Stimulated activated naive CD4-positive, alpha-beta T cell treated with Interleukin-2 at 50 U/mL for 16 hours (primary cell): ENCODE measurements at places on chromosomes 5 and 9.
A peak's percentile ranks its signal among the peaks of the same experiment; 100 is the strongest.

GRCh38 chr9:16763946-16764345, 106.5 kb downstream of the BNC2 start:
- DNase-seq, result no peak

DNA sequence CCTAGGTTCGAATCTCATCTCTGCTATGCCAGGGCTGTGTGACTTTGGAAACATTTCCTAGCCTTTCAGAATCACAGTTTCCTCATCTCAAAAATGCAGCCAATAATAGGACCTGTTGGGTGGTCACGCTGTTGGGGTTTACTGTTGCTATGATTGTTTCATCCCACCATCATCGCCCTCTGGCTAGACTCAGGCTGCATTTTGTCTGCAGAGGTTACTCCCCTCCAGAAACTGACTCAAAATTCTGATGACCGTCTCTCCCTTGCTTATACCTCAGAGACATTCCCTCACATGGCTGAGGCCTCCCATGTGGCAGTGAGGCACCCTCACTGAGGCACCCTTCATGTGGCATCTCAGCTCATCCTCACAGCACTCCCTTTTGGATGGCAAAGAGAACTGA, 61.6 kb downstream of the COL27A1 start:
- no peak for DNase-seq

DNA sequence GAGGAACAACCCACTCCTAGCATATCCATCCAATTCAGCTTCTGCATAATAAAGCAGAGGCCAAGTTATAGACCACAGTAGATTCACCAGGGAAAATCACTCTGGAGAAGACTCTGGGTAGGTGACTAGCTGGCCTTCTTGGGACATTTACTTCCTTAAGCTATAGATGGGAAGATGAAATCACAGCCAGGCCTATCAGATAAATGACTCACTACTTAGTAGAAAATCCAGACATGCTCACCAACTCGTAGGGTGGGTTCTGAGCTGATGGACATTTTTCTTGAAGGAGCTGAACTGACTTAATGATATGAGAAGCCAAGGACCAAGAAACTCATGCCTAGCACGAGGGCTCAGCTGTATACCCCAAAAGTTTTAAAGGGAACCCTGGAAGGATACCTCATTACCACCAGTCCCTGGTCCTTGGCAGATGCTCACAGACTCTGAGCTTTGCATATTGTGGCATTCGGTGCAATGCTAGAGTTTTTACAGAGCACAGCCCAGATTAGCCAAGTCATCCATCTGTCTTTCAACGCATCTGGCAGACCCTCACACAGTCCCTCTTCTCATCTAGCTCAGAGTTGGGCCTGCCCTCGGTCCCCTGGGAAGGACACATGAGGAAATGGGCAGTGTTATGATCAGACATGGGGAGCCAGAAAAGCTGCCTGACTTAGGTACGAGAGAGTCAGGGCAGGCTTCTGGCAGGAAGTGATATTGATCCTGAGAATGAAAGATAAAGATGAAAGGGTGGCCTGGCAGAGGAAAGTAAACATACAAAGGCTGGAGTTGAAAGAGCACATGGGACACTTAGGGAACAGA, 15.0 kb downstream of the ACSL6 start:
- DNase-seq, result no peak

GRCh38 chr5:10724781-10725507, 36.1 kb downstream of the DAP start:
- DNase-seq, result no peak

- no peak for DNase-seq
Observed at GRCh38 chr5:148966938-148967337, 95.9 kb downstream of the SH3TC2 start.

- no peak for DNase-seq
Observed at GRCh38 chr9:114524247-114524681, 19.0 kb upstream of the WHRN start.

GRCh38 chr5:31346896-31347551, 153.5 kb downstream of the CDH6 start:
- DNase-seq, result no peak

DNA sequence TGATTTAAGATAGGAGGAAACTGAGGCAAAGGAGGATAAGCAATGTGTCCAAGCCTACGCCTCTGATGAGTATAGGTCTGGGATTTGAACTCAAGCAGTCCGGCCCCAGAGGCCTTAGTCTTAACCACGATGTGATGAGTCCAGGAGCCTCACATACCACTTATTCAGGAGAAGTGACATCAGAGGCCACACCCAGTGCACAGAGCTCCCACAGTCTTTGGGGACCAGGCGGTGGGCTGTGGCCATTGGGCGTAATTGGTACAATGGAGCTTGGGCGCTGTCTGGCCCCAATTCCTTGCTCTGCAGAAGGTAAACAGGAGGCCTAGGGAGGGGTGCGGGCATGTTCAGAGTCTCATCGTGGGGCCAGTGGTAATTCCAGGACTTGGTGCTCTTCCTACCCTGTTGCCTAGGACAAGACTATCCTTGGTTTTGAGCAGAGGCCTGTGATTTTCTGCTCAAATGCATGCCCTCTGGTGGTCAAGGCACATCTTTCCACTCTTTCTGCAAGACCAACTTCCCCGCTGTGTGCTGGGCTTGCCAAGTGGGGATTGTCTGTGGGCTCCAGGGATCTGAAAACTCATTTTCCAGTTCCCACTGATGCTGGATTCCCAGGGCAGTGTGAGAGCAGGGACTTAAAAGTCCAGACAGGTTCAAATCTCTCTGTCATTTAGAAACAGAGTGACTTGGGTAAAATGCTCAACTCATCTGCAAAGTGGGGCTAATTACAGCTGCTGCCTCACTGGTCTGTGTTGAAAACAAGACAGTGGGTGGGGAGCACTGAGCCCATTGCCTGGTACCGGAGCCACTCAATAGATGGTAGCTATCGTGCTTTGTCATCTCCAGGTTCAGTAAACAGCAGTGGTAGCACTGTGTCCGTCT, 15.8 kb downstream of the NDST1 start:
- DNase-seq, result no peak

GRCh38 chr5:54073735-54074134, 236.6 kb downstream of the ARL15 start:
- DNase-seq, result no peak

DNA sequence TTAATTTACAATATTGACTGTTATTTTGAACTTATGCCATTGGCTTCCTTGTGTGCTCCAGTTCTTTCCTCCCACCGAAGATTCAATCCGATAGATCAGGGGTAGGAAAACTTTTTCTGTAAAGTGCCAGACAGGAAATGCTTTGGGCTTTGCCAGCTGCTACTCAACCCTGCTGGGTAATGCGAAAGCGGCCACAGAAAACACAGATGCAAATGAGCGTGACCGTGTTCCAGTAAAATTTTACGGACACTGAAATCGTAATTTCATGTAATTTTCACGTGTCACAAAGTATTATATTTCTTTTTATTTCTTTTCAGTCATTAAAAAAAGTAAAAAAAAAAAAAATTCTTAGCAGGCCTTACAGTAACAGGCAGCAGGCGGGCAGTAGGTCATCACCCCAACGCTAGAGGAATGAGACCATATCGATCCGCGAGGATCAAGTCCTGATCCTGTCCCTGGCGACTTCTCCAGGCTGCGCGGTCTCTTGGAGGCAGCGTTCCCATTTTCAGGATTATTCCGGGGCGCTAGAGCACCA, 599 bp downstream of the NMRK1 start:
- peak; percentile 38 for DNase-seq

DNA sequence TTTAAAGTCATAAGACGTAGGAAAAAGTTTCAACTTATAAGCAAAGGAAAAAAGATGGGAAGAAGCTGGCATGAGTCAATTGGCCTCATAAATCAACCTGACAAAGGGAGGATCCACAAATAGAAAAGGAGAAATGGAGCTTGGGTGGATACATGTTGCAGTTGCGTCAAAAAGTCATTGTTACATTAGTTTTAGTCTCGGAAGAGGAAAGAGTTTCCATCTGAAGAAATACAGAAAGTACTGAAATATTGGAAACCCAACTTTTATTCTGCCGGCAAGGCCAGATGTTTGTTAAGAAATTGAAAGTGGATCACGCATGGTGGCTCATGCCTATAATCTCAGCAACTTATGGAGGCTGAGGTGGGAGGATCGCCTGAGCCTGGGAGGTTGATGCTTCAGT, 11.3 kb upstream of the TIMD4 start:
- no peak for DNase-seq

DNA sequence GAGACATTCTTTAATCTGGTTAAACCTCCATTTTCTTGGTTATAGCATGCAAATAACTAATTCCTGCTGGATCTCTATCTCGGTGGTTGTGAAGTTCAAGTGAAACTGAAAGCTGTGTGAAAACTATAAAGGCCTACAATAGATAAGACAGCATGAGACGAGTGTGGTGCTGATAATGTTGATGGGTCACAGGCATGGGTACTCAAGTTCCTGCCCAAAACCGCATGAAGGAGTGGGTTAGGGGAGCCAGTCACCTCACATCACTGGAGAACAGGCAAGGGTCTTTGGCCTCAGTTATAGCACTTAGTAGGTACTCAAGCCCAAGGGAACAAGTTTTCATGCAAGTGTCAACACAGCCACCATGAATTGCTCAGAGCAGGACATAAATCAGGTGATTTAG, 16.7 kb downstream of the HMHB1 start:
- no peak for DNase-seq

- no peak for DNase-seq
Observed at GRCh38 chr9:108951578-108951977, 17.4 kb downstream of the ABITRAM start.

- DNase-seq, result no peak
Observed at GRCh38 chr9:136860933-136861873, 4.9 kb downstream of the EDF1 start.

- no peak for DNase-seq
Observed at GRCh38 chr5:179279347-179280094, 65.7 kb downstream of the ADAMTS2 start.

- DNase-seq, result no peak
Observed at GRCh38 chr5:155929112-155929511, 397.9 kb upstream of the SGCD start.
